ENCODE measurements at places on chromosomes 7 and 10.

DNA sequence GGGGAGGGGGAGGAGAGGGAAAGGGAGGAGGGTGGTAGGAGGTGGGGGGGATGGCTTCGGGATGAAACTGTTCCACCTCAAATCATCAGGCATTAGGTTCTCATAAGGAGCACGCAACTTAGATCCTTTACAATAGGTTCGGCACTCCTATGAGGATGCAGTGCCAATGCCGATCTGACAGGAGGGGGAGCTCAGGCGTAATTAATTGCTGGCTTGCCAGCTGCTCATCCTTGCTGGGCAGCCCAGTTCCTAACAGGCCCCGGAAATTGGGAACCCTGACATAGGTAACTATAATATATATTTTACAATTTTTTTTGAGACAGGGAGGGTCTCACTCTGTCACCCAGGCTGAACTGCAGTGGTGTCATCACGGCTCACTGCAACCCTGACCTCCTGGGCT, 118.8 kb upstream of the SFMBT2 start:
- DNase-seq: peak; percentile 16

DNA sequence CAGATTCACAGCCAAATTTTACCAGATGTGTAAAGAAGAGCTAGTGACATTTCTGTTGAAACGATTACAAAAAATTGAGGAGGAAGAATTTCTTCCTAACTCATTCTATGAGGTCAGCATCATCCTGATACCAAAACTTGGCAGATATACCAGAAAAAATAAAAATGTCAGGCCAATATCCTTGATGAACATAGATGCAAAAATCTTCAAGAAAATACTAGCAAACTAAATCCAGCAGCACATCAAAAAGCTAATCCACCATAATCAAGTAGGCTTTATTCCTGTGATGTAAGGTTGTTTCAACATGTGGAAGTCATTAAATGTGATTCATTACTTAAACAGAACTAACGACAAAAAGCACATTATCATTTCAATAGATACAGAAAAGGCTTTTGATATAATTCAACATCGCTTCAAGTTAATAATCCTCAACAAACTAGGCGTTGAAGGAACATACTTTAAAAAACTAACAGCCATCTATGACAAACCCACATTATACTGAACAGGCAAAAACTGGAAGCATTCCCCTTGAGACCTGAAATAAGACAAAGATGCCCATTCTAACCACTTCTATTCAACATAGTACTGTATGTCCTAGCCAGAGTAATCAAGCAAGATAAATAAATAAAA, 807.7 kb upstream of the ZWINT start:
- no peak for DNase-seq

DNA sequence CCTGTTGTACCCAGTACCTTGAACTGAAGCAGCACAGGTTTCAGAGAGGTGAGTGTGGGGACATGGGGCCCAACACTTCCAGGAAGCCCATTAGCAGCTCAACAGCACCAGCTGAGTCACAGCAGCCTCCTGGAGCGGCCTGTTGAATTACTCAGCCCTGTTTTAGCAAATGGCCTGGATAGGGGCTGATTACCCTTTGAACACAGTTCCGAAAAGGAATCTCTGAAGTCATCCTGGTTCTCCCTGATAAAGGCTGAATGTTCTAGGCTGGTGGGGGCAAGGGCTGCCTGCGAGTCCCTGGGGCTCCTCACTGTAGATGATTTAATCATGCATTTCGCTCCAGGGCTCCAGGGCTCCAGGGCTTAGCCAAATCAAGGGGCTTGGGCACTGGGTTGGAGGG, 287.5 kb downstream of the GRID1 start:
- no peak for DNase-seq

DNA sequence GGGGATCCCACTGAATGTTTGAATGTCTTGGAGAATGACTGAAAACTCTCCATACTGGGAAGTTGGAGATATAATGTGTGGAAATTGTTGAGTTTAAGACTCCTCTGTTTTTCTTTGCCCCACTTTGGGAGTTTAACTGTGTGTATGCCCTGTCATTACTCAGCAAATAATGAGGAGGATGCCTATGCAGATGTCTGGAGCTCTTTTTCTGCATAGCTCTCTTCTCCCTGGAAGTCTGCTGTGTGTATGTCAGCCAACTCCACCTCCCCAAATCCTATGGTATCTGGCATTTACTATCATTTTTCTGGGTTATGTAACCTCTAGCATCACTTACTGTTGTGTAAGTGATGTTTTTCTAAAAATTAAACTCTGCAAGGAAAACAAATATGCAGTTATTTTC, 122.2 kb downstream of the ANKRD7 start:
- DNase-seq: no peak

DNA sequence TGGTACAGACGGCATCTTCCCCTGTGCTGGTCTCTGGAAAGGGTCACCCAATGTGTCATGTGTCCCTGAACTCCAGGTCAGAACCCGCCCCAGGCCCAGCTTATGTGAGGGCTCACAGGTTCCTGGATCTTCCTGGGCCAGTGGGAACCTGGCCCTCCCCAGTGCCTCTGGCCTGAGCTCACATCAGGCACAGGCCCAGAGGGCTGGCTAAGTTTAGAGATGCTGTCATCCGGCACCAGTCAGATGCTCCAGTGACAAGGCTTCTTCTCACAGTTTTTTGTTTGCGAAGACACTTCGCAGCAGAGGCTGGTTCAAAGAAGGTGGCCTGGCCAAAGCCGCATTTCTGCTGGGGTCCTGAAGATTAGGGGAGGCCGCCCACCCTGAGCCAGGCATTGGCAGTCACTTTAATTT, 11.8 kb downstream of the CAMK2B start:
- no peak for DNase-seq

- no peak for DNase-seq
These were observed 81.0 kb upstream of the PRSS58 start for GRCh38 chr7:142338633-142339501.

- no peak for DNase-seq
These were observed 15.1 kb downstream of the ANTXRL start for GRCh38 chr10:46301721-46302479.

- no peak for DNase-seq
These were observed 157.2 kb downstream of the ARHGAP12 start for GRCh38 chr10:31771331-31771831.

DNA sequence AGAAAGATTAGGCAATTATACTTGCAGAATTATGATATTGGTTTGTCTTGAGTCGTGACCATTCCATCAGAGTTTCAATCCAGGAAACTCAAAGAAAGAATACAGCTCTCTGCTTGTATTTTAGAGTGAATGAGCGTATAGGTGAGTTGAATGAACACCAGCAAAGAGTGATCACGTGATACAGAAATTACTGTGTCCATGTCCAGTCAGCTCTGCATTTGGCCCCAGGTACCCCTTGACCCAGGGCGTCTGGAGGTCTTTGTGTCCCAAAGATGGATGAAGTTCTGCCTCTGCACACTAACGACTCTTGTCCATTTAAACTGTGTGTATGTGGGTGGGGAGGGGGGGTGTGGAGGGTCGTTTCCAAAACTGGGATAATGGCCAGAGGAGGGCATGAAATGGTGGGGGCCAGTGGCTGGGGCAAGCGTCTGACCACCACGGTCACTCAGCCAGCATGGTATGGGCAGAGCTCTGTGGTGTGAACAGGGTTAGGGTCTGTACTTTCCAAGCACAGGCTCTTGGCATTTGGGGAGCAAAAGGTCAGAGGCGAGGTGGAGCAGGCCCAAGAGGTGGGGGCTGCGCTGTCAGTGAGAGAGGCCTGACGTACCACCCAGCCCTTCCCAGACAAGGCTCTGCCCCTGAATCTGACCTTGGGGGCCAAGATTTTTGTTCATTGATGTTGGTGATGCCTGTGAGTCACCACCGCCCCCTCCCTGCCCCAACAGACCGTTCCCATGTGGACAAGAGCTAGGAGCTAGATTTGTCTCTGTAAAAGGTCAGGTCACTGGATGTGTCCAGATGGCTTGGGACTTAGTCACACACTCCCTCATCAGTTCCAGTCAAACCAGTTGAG, 1.4 kb downstream of the PTPRE start:
- DNase-seq: no peak

DNA sequence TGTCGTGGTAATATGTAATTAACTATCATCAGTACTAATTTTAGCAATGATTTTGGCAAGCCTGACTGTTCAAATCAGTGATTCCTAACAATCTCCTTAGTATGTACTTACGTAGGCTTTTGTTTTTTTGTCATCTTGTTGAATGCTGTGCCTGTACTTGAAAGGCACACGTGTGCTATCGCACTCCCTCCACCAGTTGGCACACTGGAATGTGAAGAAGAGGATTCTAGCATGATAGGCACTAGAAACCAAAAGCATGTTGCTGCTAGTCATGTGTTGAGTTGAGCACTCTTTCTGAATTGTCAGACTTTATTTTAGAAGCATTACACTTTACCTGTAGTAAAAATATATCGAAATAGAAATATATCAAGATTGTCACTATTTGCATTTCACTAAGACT, 59.1 kb downstream of the TASOR2 start:
- no peak for DNase-seq

DNA sequence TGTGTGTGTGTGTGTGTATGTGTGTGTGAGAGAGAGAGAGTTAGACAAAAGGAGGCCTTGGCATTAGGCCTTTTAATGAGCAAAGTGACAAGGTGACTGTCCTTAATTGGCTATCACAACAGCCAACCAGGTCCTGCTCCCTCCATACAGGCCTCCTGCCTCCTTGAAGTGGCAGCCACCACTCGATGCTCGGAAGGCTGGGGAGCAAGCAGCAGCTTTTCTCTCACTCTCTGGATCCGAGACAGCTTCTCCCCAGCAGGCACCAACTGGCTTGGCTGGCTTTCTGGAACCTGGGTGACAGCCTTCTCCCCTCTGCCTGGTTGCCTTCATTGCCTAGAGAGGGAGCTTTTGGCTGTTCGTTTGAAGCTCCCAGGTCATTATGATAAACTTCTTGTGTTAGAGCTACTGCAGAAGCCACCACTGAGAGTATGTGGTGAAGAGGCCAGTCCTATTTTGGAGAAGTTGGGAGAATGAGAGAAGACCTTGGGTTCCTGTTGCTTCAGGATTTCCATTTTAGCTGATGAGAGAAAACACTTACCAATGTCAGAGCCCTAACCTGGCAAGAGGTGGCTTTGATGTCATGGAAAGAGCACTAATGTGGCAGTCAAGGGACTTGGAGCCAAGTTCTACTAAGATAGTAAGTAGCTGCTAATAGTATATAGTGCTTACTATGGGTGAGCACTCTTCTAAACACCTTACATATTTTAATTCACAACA, 37.6 kb downstream of the RPS24 start:
- DNase-seq: no peak

GRCh38 chr7:64655811-64656210, 10.1 kb upstream of the ZNF107 start:
- DNase-seq: no peak

DNA sequence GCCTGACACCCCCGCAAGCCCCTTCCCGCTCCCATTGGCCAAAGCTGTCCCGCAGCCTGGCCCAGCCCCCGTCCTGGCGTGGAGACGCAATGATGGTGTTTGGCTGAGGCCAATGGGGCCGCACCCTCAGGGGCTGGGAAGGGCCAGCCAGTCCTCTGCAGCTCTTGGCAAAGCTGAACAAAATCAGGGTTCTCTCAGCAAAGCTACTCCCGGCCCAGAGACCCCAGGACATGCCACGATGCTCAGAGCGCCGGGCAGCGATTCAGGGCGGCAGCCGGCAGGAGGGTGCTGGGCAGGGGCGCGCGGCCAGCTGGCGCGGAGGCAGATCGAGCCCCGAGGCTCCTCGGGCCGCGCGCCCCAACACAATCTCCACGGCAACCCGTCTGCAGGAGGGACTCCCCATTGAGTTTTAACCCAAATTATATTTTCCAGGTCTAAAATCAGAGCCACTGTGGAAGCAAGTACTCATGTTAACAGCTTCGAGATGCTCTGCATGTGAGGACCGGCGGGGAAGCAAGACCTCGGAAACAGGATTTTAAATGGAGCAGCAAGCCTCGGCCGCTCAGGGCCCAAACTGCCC, 8.8 kb upstream of the CNPY1 start:
- no peak for DNase-seq

- DNase-seq: no peak
These were observed 67.5 kb downstream of the C1GALT1 start for GRCh38 chr7:7249814-7250213.

- DNase-seq: no peak
These were observed 209.6 kb downstream of the KIAA1217 start for GRCh38 chr10:24418532-24418931.

- no peak for DNase-seq
These were observed 1.3 kb downstream of the ABI1 start for GRCh38 chr10:26859241-26860101.
